ENCODE measurements at places on chromosomes 12 and 14. TPM values are rescaled to one million over a fixed set of nuclear protein-coding genes. Genes with fewer than 3 reads are reported as not detected.

VRTN gene
- total RNA-seq, result not detected

EPYC gene
- total RNA-seq, result not detected

AKAP5 gene
- total RNA-seq, result 0.09 TPM

HOXC4 gene
- 3.5 TPM for total RNA-seq

Measured in pericardium fibroblast (primary cell).